ENCODE measurements at places on chromosomes 12 and 14.
A peak's percentile ranks its signal among the peaks of the same experiment; 100 is the strongest.

DNA sequence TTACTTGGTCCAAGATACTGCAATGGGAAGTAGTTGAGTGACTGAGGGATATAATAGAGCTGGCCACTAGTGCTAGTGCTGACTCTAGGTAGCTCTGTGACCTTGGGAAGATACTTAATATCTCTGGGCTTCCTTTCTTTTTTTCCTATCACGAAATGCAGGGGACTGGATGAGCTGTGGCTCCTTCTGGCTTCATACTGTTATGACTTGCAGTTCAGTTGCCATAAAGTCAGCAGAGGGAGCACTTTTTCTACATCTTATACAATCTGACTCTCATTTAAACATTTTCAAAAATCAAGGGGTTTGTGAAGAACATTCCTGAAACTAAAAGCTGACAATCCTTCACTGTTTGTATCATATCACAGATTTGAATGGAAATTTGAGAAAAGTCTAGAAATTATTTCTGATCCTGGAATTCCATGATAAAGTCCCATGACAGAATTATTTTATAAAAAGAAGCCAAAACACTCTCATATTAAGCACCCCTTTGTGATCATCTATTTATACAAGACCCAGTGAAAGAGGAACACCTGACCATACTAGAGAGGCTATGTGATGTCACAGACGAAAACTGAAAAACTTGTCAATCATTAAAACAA is 5.3 kb downstream of the BHLHE41 start:
- DNase-seq, result peak; percentile 90

DNA sequence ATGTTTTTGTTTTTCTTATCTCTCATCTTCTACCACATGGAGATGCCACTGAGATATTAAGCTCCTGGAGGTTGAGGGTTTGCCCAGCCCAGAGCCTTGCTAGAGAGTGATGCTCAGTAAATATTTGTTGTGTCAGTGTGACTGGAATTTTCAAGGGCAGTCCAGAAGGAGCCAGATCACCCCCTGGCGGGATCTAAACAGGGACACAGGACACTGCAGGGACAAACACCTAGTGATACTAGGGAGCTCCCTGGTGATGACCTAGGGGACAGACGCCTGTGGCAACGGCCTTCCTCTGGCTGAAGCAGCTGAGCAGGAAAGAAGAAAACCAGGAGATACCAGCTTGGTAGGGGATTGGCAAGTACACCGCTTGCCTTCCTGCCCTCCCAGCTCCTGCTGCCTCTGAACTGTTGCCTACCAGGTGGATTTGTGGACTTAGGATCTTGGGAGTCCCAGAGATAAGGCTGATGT is 714.4 kb upstream of the TBX3 start:
- DNase-seq, result no peak

- no peak for DNase-seq
Measured at GRCh38 chr14:24390701-24391468, 7.9 kb upstream of the NYNRIN start.

DNA sequence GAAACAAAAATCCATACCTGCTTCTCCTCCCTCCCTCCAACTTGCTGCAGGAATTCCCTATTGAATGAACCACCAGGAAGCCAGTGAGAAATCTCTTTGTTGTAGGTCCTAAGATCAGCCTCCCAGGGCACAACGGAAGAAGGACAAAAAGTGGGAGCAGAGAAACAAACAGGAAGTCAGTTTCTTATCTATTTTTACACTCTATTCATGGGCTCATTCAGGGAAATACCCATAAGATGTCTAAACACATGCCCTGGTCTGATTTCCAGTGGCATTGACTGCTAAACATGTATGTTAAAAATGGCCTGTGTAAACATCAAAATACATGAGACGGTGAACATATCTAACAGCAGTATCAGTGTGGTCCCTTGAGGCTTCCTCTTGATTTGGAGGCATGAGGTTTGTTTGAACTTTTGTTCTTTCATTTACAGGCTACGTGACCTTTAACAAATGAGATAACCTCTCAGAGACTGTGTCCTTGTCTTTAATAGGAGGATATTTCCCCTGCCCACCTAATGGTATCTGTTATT is 18.8 kb downstream of the GPR65 start:
- no peak for DNase-seq

GRCh38 chr12:114477989-114478395 is 72.0 kb upstream of the TBX5 start:
- no peak for DNase-seq

GRCh38 chr14:34018125-34018524 is 67.3 kb upstream of the EGLN3 start:
- DNase-seq, result no peak

- DNase-seq, result no peak
Measured at GRCh38 chr12:91781114-91781513, 364.5 kb downstream of the BTG1 start.

- DNase-seq, result peak; percentile 1
Measured at GRCh38 chr14:52153939-52154338, 85.1 kb upstream of the NID2 start.

- no peak for DNase-seq
Measured at GRCh38 chr14:79629411-79630287, 581.7 kb downstream of the DIO2 start.

DNA sequence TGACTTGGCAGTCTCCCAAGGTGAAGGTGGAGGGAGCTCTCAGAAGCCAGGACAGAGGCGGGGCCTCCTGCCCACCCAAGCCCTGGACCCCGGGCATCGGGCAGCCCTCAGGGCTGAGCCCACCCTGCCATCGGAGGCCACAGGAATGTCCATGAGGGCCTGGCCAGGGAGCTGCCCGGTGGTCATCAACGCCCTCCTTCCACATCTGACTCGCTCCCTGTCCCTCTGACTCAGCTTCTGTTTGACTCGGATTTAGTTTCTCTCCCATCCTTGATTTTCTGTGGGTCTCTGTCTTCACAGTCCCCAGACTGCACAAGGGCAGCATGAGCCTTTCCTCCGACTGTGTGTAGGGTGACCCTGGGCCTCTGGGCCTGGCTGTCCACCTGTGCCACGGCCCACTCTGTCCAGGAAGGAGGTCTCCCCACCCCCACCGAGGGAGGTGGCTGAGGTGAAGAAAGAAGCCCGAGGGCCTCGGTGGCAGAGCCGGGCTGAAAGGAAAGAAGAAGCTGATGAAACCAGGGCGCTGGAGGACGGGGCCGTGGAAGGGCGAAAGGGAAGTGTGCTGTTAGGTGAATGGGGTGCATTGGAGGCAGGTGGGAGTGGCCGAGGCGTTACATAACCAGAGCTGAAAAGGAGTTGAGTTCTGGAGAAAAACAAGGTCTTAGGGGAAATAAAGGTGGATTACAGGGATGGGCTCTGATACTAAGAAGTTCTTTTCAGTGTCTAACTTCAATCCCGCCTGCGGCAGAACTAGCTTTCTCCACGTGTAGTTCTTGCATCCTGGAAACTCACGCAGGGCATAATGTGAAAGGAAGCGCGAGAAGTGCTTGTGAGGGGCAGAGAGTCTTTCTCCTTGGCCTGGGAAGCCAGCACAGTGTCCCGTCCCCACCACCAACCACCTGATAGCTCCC is 16.7 kb upstream of the TMEM106C start:
- no peak for DNase-seq

DNA sequence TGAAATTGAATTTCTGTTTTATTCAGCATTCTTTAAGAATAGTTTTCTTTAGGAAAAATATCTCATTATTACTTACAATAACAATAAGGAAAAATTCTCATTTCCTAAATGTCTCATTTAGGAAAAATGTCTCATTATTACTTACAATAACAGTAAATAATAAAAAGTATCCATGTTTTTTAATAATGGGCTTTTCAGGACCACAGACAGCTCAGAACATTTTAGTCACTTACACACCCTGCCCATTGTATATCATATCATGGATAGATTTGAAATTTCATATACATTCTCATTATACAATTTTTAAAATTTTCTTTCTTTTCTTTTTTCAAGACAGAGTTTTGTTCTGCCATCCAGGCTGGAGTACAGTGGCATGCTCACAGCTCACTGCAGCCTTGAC is 58.9 kb downstream of the ASCL1 start:
- no peak for DNase-seq

DNA sequence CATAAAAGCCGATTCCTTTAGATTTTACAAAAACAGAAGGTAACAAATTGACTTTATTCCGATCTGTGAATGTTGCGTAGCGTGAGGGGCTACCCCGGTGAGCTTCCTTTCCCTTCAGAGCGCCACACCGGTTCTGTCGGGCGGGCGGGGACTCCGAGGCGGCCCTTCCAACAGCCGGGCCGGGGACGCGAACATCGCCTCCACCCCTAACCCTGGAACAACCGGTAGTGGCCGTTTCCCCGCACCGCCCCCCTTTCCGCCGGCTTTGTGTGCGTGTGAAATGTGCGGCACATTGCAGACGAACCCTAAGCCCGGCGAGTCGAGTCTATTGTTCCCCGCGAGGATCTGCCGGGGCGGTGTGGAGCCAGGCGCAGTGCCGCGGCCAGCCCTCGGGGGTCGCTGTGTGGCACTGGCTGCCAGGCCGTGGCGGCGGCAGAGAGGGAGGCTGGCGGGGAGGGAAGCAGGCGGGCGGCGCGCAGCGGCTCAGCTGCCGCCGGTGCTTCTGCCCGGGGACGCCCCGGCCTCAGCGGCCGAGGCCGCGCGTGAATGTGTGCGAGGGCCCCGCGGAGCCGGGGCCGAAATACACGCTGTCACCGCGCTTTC is 775 bp upstream of the ARID2 start:
- peak; percentile 98 for DNase-seq

DNA sequence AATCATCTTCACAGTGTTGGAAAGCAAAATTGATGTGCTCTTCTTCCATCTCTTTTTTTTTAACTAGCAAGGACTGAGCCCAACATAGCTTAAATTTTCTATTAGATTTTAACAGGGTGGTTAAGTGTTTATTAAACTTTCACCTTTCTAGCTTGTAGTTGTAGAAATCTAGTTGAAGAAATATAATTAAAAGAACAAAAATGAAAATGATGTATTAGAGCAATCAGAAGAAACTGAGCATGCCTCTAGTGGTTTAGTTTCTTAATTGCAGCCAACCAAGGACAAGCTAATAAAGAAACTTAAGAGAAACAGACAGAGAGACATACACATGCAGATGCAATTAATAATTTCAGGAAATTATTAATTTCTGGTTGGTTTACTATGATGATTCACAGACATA is 673.0 kb upstream of the LMO3 start:
- peak; percentile 3 for DNase-seq

DNA sequence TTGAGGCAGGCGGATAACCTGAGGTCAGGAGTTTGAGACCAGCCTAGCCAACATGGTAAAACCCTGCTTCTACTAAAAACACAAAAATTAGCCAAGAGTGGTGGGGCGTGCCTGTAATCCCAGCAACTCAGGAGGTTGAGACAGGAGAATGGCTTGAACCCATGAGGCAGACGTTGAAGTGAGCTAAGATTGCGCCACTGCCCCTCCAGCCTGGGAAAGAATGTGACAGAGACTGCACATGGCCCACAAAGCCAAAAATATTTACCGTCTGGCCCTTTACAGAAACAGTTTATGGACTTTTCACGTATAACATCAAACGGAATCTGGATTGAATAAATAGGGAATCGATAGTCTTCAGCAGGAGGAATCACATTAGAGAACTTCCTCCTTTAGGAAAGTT is 3.5 kb downstream of the RSRC2 start:
- DNase-seq, result no peak

DNA sequence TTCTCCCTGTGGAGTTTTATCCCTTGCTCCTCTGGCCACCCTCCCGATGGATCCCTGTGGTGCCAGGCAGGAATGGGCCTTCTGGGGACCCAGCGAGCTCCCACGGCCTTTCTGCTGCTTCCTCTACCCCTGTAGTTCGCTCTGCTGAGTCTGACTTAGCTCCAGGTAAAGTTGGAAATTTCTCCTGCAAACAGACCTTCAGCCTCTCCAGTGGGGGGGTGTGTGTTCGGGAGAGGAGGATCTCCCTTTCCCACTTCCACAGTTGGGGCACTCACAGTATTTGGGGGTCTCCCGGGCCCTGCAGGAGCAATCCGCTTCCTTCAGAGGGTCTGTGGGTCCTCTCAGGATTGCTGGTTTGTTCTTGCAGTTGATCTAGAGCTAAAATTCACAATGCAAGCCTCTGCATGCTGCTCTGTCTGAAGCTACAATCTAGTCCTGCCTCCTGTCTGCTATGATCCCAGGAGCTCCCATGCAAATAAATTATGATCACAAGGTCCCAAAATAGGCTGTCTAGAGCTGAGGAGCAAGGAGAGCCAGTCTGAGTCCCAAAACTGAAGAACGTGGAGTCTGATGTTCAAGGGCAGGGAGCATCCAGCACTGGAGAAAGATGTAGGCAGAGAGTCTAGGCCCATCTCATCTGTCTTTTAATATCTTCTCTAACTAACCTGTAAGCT is 18.3 kb downstream of the MTRFR start:
- DNase-seq, result no peak

- DNase-seq, result no peak
Measured at GRCh38 chr14:100629098-100629497, 41.9 kb upstream of the BEGAIN start.

- DNase-seq, result peak; percentile 78
Measured at GRCh38 chr14:79576424-79576823, 634.9 kb downstream of the DIO2 start.

DNA sequence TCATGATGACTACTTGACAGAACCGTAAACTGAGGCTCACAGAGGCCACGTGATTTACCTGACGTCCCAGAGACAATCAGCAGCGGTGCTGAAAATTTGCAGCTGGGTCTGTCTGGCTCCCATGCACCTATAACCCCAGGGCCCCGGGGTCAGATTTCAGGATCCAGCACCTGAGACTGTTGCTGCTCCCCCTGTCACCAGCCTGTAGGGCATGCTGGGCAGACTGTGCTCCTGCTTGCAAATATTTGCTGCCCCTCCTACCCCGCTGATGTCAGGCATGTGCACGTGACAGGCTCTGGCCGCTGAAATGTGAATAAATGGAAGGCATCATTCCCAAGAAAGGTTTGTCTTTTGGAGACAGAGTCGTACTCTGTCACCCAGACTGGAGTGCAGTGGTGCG is 6.0 kb downstream of the MMAB start:
- DNase-seq, result no peak

DNA sequence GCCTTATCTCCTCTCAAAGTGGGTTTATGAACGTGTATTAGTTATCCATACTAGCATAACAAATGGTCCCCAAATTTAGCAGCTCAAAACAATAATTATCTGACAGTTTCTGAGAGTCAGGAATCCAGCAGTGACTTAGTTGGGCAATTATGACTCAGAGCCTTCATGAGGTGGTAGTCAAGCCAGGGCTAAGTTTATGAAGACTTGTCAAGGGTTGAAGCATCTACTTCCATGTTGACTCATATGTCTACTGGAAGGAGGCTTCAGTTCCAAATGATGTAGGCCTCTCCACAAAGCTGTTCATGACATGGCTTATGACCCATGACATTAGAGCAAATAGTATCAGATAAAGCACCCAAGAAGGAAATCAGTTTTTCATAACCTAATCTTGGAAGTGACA is 73.2 kb downstream of the IPO8 start:
- DNase-seq, result no peak

DNA sequence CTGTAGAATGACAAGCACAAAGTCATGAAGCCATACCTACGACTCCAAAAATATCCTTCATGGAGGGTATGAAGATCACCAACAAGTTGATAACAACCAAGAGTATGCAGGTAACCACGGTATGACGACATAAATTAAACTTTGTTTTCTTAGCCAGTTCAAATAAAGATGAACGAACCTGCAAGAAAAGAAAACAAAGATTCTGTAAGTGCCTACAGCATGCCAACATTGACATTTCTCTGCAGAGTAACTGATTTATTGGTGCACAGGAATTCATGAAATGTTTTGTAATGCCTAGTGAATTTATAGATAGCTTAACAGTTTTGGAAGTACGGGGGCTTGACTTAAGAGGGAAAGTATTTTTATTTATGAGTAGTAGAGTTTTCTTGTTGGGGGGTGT is 71.0 kb downstream of the SLC38A1 start:
- DNase-seq, result no peak
